ENCODE measurements at places on chromosomes 2 and 18. TPM values are rescaled to one million over a fixed set of nuclear protein-coding genes. Genes with fewer than 3 reads are reported as not detected.

GRCh38 chr2:132477436-132477835, 60.8 kb downstream of the GPR39 start:
- DNase-seq, result no peak

DNA sequence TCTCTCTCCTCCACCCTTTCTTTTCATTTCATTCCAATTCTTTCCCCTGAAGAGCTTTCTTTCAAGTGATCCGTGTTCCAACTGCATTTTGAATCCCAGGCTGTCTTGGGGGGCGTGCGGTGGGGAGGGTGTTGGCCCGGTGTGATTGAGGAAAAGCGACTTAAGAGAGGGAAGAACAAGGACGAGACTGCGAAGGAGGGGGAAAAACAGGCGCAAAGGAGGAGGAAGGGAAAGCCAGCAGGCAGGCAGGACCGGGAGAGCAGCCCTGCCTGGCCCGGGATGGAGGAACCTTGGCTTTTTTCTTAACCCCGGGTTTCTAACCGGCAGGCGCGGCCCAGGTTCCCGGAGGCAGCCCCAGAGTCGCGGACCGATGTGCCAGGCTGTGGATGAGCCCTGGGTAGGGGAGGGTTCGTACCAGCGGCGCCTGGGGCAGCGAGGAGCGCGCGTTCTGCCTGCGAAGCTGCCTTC, 1.3 kb downstream of the ADCYAP1 start:
- DNase-seq, result no peak

Gene ECEL1
- not detected for total RNA-seq

DNA sequence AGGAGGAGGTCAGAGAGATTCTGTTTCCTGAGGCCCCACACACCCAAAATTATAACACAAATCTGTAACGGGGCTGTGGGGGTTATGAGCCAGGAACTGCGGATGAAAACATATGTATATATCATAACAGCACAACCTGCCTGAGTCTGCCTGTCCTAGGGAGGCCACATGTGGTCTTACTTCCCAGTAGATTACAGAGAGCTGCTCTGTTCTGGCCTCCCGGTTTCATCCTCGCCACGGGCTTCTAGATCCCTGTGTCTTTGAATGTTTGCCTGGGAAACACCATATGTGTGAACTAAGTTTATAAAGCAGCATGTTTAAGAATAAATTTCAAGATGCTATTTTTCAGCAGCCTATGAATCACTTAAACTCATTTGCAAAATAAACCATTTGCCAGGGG, 124.0 kb downstream of the TMEM200C start:
- no peak for DNase-seq

DNA sequence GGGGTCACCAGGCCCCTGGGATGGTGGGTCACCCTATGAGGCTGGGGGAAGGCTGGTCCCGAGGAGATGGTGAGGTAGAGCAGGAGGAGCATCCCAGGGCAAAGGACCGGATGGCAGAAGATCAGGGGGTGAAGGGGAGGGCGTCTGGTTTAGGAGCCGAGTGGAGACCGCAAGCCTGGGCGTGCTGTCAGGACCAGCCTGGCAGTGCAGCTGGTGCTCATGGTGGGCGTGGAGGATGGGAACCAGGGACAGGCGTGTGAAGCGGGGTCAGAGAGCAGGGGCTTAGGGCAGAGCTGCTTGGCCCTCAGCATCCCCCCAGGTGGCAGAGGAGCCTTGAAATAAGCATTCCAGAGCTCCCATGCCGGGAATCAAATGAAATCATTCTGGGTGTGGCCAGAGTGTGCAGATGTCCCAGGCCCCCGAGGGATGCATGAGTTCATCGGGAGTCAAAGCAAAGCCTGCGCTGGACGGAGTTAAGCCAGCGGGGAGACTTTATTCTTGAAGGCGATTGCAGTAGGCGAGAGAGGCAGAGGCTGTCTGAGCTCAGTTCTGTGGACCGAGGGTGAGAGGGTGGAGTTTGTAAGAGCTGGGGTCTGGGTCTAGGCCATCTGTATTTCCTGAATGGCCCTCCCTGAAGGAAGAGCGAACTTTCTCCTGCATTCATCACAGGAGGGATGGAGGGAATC, 33.1 kb upstream of the MBP start:
- DNase-seq, result no peak

- peak; percentile 43 for DNase-seq
Measured at GRCh38 chr2:66433945-66434678, 813 bp upstream of the MEIS1 start.

Gene KCNS3
- total RNA-seq, result 16.2 TPM

DNA sequence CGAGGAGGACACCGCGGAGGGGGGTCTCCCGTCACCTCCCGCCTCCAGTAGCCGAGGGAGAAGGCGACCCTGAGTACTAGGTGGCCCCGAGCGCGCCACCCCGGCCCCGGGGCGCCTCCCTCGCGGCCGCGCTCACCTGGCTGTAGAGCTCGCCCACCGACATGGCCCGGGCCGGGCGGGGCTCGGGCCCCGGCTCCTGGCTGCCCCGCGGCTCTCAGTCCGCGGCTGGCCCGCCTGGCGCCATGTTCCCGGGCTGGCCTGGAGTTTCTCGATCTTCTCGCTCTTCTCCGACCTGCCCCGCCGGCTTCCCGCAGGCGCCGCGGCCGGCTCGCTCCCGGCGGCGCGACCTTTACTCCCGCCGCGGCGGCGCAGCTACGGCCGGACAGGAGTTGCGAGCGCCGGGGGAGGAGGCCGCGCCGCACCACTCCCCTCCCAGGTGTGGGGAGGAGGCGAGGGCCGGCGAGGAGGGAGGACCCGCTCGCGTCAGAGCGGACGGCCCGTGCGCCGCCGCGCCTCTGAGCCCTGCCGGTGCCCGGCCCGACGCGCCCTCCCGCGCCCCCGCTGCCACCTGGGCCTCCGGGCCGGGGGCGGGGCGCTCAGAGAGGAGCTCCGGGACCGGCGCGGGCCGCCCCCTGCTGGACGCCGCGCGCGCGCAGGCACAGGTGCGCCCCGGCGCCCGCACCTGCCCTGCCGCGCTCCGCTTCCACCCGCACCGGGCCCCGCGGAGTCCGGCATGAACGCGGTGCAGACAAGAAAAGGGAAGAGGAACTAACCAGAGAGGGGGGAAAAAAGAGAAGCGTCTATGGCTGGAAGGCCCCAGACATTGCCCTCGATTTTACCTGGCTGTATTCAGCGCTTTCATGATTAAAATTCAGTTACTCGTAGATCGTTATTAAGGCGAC, at the start of gene MYO5B:
TSS of gene MYO5B (minus strand) at position 517 of the 902 bp plus-strand sequence. CDS start at position 163, 354 bp downstream.
- no peak for DNase-seq

DNA sequence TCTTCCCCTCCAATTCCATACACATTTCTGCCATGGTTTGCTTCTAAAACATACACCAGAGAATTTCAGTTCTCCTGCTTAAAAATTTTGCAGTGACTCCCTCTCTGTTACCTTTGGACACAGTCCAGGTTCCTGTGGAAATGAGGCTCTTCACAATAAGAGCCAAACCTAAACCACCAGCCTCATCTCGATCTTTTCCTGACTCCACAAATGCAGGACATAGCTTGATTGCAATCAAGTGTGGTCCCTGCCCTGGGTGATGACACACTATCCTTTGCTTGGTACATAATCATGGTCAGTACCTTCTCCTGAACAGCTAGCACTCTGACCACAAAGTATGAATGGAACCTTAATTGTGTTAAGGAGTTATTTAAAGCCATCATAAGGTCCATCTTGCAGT, 134.9 kb upstream of the CHAC2 start:
- peak; percentile 9 for DNase-seq

Gene NUP35
- total RNA-seq, result 19.1 TPM

Gene NOL4
- 0.07 TPM for total RNA-seq

GRCh38 chr18:68034296-68034695, 517.8 kb upstream of the DSEL start:
- no peak for DNase-seq

- DNase-seq, result no peak
Measured at GRCh38 chr2:118047380-118047826, 33.5 kb upstream of the CCDC93 start.

Gene PRSS56
- total RNA-seq, result not detected

- DNase-seq, result no peak
Measured at GRCh38 chr2:68853035-68853434, 18.2 kb downstream of the BMP10 start.

DNA sequence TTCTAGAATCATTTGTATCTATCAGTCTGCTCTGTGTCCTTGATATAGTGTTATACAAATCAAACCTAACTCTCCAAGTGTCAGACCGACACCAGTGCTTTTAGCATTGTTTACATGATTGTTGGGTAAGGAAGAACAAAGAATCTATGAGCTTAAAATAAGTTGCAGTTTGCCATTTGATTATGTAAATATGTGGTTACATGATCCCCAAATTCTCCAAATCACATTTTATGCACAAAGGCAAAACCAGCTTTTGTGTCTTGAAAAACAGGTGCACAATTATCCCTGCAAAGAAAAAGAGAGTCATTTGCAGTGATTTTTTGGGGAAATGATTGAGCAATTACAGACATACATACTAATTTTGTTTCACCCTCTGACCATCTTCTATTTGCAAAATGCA, 652.6 kb upstream of the CHAC2 start:
- no peak for DNase-seq

GRCh38 chr2:164700390-164700789, 79.1 kb upstream of the GRB14 start:
- no peak for DNase-seq

DNA sequence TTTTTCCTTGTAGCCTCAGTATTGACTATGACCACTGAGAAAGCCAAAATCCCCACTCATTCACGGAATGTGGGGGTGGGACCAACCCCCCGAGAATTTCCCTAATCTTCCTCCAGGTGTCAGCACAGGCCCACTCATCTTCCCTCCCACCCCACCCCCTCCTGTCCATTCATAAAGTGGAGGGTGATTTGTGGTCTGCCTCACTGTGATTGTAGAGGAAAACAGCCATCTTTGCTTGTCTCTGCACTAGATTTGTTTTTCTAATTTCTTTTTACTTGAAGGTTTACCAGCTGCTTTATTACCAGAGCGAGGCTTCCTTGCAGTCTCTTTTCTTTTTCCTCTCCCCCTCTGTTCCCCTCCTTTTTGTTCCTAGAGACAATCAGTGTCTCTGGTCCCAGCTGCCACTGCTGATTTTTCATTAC, 171.8 kb downstream of the ICOS start:
- DNase-seq, result no peak

- DNase-seq, result no peak
Measured at GRCh38 chr2:63257473-63257872, 206.8 kb downstream of the OTX1 start.

DNA sequence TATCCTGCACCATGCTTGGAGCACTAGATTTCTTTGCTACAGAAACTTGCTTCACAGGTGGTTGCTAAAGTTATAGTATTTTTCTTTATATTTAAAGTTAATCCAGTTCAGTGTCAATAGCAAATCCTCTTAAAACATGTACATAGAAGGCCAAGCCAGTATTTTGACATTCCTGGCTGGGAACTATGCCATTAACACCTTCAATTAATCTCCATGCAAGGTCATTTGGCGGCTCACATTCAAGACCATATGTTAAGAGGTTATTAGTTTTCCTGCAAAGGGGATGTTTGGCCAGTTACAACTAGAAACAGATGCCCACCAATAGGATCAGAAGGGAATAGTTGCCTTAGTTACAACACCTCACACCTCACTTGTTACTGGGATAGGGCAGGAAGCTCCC, 261.3 kb upstream of the MEIS1 start:
- DNase-seq, result no peak

Gene EML6
- total RNA-seq, result 3.7 TPM

All from epithelial cell of proximal tubule (primary cell).